ENCODE measurements at places on chromosomes 5 and 9.
A peak's percentile ranks its signal among the peaks of the same experiment; 100 is the strongest.

DNA sequence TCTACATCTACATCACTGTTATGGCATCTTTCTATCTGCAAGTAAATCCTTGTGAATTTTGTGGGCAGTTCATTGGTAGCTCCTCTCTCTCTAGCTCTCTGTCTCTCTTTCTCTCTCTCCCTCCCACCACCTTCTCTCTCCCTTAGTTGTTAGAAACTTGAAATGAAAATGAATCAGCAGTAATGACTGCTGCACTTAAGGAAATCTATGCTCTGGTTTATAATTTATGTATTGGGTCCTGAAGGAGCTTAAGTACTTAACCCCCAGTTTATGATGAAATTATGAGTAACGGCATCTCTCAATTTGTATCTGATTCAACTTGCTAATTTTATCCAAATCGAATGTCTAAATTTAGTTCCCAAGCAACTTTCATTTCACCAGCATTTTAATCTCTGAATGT lies 52.0 kb upstream of the PTGER4 start:
- DNase-seq, result no peak

GRCh38 chr9:131784748-131785501 lies 45.0 kb upstream of the RAPGEF1 start:
- DNase-seq, result no peak

DNA sequence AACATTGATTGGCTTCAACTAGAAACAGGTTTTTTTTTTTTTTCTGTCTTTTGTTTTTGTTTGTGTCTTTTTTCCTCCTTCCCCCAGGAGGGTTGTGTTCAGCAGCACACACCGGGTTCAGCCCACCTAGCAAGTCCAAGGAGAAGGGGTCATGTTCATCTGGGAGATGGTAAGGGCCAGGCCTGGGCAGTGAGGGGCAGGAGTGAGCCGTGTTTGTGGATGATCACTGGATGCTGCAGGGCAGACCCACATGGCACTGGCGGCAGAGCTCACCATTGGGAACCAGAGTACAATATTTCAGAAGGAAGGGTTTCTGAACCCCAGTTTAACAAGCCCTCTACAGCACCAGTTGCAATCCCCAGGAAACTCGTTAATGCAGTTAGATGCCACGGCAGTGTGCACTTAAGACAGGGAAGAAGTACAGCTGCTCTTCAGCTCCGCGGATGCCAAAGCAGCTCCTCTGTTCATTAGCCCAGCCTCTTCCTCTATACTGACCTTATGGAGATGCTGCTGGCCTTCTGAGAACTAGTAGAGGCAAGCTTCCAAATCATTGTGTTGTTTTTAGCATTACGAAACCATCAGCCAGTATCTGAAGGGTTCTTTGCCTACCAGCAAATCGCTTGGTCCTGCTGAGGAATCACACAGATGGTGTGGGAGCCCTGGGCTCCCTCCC lies 508.2 kb upstream of the WWC1 start:
- no peak for DNase-seq

- DNase-seq, result no peak
These were observed 228.1 kb upstream of the NR4A3 start for GRCh38 chr9:99593610-99594009.

GRCh38 chr5:135140446-135141204 lies 106.6 kb upstream of the PITX1 start:
- DNase-seq, result peak; percentile 72

DNA sequence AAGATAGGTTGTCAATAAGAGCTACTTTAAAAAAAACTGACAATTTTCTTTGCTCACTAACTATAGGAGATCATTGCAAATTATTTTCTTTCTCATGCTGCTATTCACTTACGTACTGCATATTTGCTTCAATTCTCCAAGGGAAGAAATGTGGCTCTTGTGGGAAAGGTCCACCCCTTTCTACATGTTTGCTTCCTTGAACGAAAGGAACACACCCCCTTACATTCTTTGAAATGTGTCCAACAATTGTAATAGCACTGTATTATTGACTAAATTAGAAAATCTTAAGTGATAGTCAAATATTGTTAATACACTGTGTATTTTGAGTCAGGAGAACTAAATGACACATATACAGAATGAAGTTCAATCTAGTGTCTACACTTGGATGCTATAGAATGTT lies 5.2 kb downstream of the MEF2C start:
- DNase-seq, result no peak

GRCh38 chr5:14272548-14273205 lies 129.5 kb downstream of the TRIO start:
- DNase-seq, result no peak

DNA sequence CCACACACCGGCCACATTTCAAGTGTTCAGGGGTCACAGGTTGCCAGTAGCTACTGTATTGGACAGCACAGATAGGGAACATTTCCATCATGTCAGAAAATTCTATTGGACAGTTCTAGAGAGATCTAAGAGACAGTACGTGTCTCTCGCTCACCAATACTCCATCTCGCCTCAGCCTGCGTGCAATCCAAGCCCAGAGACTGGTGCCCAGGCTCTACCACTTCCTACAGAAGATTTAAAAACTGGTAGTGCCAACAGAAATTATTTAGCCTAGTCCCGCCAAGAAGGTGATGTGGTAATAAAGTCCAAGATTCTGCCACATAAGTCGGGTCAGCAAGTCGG lies 390 bp upstream of the SNX2 start:
- DNase-seq, result no peak

GRCh38 chr5:128498844-128499455 lies 39.1 kb downstream of the FBN2 start:
- DNase-seq, result no peak

GRCh38 chr5:21063146-21063545 lies 1075.1 kb upstream of the CDH18 start:
- no peak for DNase-seq

DNA sequence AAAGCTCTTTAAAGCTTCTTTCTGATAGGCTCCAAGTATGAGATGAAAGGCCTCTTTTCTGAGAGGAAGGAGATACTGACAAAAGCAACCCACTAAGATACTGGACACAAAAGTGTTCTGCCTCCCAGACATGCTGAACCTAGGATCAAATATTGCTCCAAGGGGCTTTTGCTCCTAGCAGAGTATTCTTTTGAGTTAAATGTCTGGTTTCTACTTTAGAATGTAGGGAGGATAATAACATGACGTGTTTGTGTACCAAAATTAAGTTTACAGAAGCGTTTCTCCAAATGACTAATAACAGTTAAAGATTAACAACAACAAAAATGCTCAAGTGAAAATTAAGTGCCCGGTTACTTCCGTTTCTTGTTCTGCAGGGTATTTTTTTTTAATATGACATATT lies 2293.3 kb upstream of the C9orf72 start:
- no peak for DNase-seq
